ENCODE measurements at places on chromosomes 1 and 21.

DNA sequence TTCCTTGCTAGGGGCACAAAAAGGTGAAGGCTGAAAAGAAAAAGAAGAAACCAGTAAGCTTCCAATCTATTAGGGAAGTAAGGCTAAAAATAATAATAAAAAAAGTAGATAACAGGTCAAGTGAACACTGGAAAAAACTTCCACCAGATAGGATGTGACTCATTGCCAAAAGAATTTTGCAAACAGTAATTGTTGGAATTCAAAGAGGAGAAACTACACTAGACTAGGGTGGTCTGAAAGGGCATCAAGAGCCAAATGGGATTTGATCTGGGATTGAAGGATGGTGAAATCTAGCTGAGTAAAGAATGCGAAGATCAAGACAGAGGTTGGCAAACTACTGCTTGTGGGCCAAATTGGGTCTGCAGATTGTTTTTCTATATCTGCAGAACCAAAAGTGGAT is 6.0 kb upstream of the ST6GALNAC3 start:
- no peak for DNase-seq

- DNase-seq, result no peak
These were observed 117.3 kb upstream of the MARK1 start for GRCh38 chr1:220410611-220411010.

DNA sequence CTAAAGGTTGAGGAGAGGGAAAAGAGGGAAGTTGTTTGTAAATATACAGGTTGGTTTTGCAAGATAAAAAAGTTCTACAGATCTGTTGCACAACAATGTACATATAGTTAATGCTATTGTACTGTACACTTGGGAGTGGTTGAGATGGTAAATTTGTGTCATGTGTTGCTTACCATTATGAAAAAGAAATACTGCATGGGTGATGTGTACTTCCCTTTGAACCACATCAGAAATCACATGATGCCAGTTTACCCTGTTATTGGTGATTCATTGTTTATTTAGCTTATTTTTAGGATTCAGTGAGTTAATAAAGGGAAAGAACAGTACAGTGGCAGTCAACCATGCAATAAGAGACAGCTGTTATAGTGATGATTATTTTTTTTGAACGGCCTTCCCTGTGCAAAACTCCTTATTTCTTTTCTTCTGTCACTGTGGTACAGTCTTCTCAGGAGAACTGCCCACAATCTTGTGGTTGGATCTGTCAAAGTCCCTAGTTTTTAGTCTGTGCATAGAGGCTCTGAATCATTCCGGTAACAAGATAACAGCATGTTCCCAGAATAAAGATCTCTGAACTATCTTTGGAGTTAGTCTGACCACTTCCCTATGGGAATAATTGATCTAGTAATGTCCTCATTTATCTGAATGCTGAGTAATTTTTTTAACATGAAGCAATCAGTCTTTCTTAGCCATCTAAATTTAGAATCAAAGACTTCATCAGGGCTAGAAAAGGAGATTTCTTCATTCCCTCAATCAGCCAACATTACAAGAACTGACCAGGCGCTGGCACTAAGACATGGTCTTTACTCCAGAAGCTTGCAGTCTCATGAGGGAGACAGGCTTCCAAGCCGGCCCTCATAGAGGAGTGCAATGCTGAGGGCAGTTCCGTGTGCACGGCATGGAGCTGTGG is 84.2 kb downstream of the SH3GLB1 start:
- no peak for DNase-seq

DNA sequence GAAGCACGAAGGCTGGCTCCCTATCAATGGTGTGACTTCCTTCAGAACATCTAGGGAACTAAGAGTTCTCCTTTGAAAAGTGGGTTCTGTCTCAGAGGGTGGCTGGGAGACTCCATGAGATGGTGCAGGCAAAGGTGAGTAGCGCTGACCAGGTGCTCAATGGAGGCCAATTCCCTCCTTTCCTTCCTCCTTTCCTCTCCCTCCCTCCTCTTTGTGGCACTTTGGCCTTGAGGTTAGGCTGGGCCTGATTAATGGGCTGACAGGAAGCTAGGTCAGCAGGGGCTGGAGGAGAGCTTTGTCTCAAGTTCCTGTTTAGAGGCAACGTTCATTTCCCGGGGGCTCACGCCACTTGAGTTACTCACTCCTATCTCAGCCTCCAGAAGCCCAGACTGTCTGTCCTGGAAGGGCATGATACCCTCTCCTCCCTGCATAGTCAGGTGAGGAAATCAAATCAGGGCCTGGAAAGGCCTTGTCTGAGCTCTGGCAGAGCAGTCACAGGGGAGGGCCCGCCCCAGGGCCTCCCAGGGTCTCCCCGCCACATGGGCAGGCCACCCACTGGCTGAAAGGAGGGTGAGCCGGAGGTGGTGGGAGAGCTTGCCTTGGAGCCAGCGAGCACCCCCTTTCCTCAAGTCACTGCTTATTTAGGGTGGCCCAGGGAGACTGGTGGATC is 58.4 kb upstream of the SSBP3 start:
- no peak for DNase-seq

DNA sequence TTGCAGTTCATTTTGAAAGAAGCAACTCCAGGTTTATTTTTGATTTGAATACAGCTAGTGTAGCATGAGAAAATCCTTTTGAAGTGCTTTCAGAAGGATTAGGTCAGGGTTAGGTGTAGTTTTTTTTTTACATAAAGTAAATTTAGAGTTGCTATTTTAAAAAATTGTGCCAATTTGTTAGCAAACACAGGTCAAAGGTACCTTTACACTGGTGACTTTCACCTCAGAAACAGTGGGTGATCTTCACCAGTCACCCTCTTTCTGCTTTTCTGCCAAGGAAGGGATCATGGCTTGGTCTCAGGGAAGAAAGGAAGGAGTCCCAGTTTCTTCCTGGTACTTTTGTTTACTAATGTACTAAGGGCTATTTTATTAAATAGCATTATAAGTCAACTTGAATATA is 111.5 kb downstream of the SDCCAG8 start:
- DNase-seq, result no peak

GRCh38 chr1:38327559-38327973 is 281.0 kb upstream of the POU3F1 start:
- no peak for DNase-seq

DNA sequence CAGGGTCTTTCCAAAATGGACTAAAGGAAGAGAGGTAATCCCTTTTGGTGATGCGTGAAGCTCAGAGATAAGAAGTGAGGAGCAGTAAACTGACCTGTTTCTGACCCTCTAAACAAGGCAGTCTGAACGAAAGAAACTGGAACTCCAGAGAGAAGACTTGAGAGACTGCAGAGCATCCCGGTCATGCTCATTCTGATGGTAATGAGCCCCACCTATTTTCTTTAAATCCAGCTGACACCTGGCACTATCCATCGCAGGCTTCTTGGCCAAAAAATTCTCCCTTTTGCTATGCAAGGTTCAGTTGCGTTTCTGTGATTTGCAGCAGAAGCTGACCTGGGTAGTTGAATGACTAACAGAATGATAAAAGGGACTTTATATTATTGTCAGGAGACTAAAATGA is 105.9 kb upstream of the KCNK2 start:
- no peak for DNase-seq

DNA sequence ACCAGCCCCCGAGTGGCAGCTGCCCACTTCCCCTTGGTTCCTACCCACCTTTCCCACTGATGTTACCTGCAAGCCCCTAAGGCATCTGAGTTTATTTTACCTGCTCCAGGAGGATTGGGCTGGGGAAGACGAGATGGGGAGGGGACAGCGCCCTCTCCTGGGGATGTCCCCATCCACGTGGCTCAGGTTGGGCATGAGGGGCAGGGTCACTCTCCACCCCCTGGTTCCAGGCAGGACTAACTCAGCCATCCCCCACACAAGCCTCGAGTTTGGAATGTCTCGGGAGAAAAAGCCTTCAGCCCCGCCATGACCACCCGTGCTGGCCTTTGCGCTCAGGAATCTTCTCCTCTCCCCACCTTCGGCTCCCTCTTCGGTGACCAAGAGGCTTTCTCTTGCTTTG is 90.0 kb downstream of the ARHGEF10L start:
- DNase-seq, result no peak

GRCh38 chr1:73781251-73781650 is 416.7 kb downstream of the LRRIQ3 start:
- DNase-seq, result no peak

DNA sequence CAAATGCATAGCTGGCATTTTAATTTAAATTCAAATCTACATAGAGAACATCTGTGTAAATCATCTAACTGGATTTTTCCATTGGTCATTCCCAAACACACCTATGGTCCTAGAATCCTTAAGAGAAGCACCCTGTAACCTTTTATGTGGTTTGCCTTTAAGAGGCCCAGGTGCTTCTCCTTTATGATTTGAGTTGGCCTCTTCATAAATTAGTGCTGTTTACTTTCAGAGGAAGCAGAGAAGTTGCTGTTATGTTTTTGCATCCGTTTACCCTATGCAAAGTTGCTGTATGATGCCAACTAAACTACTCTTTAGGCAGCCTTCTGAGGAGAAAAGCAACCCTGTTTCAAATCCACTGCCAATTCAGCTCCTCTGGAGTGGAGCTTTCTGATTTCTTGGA is 193.8 kb downstream of the HS2ST1 start:
- DNase-seq, result no peak

GRCh38 chr1:199859491-199859933 is 168.0 kb upstream of the NR5A2 start:
- DNase-seq, result no peak

GRCh38 chr1:98675282-98675681 is 13.8 kb downstream of the SNX7 start:
- DNase-seq, result no peak

- no peak for DNase-seq
These were observed 5.6 kb downstream of the AK4 start for GRCh38 chr1:65153635-65154034.

GRCh38 chr1:246142320-246142893 is 364.7 kb downstream of the SMYD3 start:
- DNase-seq, result no peak

- no peak for DNase-seq
These were observed 7.3 kb downstream of the F11R start for GRCh38 chr1:161013488-161014230.

- peak; percentile 93 for DNase-seq
These were observed 151.3 kb downstream of the ETS2 start for GRCh38 chr21:38956856-38957571.

GRCh38 chr1:29853716-29854330 is 617.5 kb downstream of the PTPRU start:
- no peak for DNase-seq

GRCh38 chr1:209927466-209927865 is 10.6 kb upstream of the SYT14 start:
- DNase-seq, result no peak
